ENCODE measurements at places on chromosomes 2 and 18.

DNA sequence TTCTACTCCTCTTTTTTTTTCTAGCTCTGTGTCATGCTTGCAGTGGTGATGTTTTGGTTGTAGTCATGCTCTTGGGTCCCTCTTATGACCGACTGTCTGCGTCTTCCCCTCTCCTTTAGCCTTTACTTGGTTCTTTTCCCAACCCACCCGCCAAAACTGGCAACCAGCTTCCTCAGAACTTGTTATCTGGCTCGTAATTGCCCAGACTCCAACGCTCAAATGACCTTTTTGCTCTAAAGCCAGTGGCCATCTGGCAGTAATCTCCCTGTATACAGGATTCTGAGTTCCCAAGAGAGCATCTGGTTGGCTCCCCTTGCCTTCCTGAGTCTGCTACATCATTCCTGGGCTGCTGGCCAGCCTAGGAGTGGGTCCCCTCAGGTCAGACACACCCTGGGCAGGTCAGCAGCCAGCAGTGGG, 147.2 kb downstream of the MGAT5 start:
- no peak overlapping the region for H3K4me3 ChIP-seq
- peaks cover 49% of the 10 kb centered on the region for H3K36me3 ChIP-seq

GRCh38 chr2:126543081-126543480, 112.9 kb upstream of the GYPC start:
- no peak overlapping the region for H3K27ac ChIP-seq
- no peaks in the 10 kb centered on the region for H3K4me1 ChIP-seq
- H3K4me3 ChIP-seq: no peak overlapping the region

GRCh38 chr18:76610012-76610411, 115.0 kb upstream of the ZNF516 start:
- H3K27ac ChIP-seq: no peak overlapping the region
- H3K36me3 ChIP-seq: no peaks in the 10 kb centered on the region
- DNase-seq: no peak
- H3K27me3 ChIP-seq: peaks cover 8% of the 10 kb centered on the region
- no peak overlapping the region for H3K4me3 ChIP-seq

DNA sequence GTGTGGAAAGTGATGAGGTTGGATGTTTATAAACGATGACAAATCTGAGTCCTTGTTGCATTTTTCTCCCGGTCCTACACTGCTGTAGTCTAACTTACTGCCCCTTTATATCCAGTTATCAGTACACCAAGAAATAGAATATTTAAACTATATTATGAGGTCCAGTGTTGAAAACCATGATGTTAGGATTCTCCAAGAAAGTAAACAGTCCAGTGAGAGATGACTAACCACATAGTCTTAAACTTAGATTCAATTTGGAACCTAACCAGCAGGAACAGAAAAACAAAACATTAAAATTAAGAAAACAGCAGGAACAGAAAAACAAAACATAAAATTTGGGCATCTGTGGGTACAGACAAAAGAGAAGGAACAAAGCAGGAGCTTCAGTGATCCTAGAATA, 143.2 kb downstream of the TPGS2 start:
- no peaks in the 10 kb centered on the region for H3K36me3 ChIP-seq
- H3K27ac ChIP-seq: no peak overlapping the region
- H3K4me1 ChIP-seq: no peaks in the 10 kb centered on the region
- no peak for DNase-seq
- no peak overlapping the region for H3K4me3 ChIP-seq

- H3K27ac ChIP-seq: no peak overlapping the region
- no peak overlapping the region for H3K4me3 ChIP-seq
- no peaks in the 10 kb centered on the region for H3K4me1 ChIP-seq
- no peaks in the 10 kb centered on the region for H3K36me3 ChIP-seq
- H3K27me3 ChIP-seq: peaks cover 10% of the 10 kb centered on the region
- DNase-seq: no peak
These were observed 50.2 kb upstream of the DTNA start for GRCh38 chr18:34659579-34660517.

- DNase-seq: no peak
- H3K4me1 ChIP-seq: peaks cover 28% of the 10 kb centered on the region
- H3K27me3 ChIP-seq: no peaks in the 10 kb centered on the region
- H3K4me3 ChIP-seq: peak overlapping the region; percentile 11
These were observed 35.0 kb downstream of the ITGA6 start for GRCh38 chr2:172462373-172462848.

GRCh38 chr2:91442246-91442905, 2750.9 kb downstream of the RPIA start:
- H3K27ac ChIP-seq: peak overlapping the region; percentile 42
- H3K4me3 ChIP-seq: peak overlapping the region; percentile 46
- peaks cover 15% of the 10 kb centered on the region for H3K4me1 ChIP-seq

DNA sequence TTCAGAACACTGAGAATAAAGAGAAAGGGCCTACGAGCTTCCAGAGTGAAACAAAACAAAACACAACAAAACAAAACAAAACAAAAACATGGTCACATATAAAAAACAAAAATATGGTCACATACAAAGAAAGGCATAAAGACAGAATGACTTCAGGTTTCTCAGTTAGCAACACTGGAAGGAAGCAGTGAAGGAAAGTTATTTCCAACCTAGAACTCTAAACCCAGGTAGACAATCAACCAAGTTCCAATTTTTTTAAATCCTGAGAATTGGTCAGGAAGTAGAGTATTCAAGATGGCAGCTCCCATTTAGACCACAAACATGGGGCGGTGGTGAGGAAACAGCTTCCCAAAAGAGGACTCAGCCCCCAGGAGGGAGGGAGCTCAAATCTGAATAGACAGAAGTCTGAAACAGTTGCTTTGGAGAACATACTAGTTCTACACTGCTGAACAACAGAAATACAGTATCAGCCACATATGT, 9.1 kb downstream of the DRC1 start:
- H3K36me3 ChIP-seq: no peaks in the 10 kb centered on the region
- H3K27me3 ChIP-seq: peaks cover 9% of the 10 kb centered on the region
- no peak for DNase-seq
- H3K4me3 ChIP-seq: no peak overlapping the region
- H3K4me1 ChIP-seq: peaks cover 10% of the 10 kb centered on the region
- no peak overlapping the region for H3K27ac ChIP-seq

DNA sequence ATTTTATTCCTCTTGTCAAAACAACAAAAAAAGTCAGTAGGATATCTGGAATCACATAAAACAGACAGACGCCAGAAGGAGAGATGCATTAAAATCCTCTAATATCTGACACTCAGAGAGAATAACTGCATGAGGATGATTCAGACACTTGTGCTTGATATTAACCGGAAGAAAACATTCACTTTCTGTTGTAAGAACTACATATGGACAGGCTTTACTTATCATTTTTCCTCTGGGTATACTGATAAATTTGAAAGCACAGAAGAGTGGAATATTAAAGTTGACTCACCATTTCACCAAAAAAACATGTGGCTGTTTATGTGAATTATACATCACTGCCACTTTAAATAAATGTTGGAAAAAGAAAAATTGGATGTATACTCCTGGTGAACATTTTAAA, 589.1 kb upstream of the CDH2 start:
- no peak for DNase-seq
- H3K27ac ChIP-seq: no peak overlapping the region
- H3K36me3 ChIP-seq: no peaks in the 10 kb centered on the region
- H3K4me3 ChIP-seq: no peak overlapping the region
- H3K27me3 ChIP-seq: no peaks in the 10 kb centered on the region

DNA sequence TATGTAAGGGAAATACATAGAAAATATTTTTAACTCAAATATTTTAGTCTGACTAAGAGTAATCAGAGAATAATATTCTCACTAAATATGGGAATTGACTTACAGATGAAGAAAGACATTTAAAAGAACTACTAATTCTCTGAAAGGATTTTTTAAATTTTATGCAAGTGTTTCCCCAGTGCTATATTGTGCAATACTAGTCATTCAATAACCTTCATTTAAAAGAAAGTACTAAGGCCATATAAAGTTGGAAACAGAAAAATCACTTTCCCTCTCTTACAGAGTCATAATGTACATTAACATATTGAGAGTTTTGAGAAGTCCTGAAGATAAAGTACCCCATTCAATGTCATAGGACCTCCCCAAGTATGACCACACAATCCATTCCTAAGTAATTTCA, 584.6 kb upstream of the ACVR2A start:
- H3K27me3 ChIP-seq: no peaks in the 10 kb centered on the region
- no peak for DNase-seq

Data from stimulated activated naive B cell treated with anti-CD40 and anti-IgM and Interleukin-4, amounts not matched to agents 10 μg/mL and 1 μg/mL and 100 μg/mL, for 72 hours (primary cell).